ENCODE measurements at places on chromosomes 13 and 19.

DNA sequence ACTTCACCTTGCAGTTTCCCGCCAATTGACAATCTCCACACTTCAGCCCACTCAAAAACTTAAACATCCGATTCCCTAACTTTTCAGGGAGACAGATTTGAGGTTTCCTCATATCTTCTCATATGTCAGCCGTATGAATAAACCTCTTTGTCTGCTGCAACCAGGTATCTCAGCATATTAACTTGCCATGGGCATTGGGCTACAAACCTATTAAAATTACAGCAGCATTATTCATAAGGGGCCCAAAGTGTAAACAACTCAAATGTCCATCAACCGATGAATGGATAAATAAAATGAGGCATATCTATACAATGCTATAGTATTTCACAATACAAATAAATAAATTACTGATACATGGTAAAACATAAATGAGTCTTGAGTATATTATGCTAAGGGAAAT is 179.4 kb upstream of the ATXN8OS start:
- DNase-seq: no peak

DNA sequence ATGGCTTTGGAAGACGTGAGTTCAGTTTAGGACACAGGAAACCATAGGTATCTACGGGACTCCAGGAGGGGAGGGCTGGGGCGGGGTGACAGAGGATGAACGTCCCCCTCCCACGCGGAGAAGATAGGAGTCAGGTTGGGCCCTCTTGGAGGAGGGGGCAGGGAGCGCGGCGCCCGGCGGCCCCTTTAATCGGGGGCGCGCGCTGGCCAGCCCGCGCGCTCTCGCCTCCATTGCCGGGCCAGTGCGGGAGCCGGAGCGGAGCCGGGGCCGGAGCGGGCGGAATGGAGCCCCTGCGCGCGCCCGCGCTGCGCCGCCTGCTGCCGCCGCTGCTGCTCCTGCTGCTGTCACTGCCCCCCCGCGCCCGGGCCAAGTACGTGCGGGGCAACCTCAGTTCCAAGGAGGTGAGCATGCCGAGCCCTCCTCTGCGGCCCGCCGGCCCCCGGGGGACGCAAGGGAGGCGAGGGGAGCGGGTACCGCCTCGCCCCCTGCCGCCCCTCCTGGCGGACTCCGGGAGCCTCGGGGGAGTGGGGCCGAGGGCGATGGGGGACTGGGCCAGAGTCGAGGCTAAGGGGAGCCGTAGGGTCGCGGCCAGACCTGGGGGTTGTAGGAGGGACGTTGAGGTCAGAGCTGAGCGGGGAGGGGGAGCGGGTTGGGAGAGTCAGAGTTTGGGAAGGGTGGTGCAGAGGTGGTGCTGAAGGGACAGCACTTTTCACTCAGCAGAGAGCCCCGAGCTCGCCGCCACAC is at the start of gene TMEM145:
TMEM145 (plus strand) TSS at position 214 of the 744 bp plus-strand sequence; CDS start at position 282, 68 bp downstream.
- DNase-seq: no peak

DNA sequence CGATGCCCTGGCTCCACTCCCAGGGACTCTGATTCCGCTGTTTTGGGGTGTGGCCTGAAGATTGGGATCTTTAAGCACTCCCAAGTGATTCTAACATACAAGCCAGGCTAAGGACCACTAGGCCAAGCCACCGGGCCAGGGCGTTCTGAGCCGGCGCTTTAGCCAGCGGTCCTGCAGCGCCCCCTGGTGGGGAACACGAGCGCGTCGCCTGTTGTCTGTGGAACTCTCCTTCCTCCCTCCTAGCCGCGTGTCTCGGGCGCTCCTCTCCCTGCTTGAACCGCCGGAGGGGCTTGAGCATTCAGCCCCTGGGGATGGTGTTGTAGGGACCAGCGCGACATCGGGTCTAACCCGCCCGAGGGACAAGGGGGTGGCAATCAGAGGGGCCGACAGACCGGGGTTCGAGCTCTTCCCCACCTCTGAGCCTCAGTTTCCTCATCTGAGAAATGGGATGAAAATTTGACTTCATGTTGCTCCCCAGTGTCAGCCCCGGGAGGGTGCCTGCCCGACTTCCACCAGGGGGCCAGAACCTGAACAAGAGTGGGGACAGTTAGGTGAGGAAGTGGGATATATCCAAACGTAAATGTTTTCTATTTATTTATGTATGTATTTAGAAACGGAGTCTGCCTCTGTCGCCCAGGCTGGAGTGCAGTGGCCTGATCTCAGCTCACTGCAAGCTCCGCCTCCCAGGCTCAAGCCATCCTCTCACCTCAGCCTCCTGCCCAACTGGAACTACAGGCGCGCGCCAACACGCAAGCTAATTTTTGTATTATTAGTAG is 18.0 kb upstream of the PNMA8B start:
- DNase-seq: peak; percentile 77

- no peak for DNase-seq
Measured at GRCh38 chr13:27200413-27201070, 28.9 kb upstream of the USP12 start.

- peak; percentile 40 for DNase-seq
Measured at GRCh38 chr13:44106266-44107152, 226.8 kb downstream of the LACC1 start.

GRCh38 chr19:15253513-15253912 is 21.3 kb upstream of the EPHX3 start:
- DNase-seq: no peak

DNA sequence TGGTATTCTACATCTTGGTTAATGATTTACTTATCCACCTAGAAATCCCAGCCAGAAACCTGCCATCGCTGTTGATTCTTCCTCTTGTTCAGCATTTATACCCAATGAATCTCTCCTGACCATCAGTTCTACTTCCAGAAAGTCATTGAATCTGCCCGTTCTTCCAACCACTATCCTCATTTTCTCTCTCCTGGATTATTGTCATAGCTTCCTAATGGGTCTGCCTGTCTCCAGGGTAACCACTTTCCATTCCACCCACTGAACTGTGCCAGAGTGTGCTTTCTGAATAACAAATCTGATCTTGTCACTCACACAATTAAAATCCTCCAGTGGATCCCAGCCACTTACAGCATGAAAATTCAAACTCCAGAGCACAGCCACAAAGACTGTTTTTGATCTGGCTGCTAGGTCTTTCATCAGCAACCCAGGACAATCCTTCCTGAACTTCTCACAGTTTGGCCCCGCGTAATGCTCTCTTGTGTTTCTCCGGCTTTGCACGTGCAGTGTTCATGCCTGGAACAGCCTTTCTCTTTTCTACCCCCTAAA is 330.6 kb downstream of the SPRY2 start:
- DNase-seq: no peak

- no peak for DNase-seq
Measured at GRCh38 chr13:98083507-98083906, 59.4 kb upstream of the FARP1 start.

GRCh38 chr19:39934584-39935363 is at the start of gene FCGBP:
TSS of gene FCGBP (minus strand) at chr19:39934634.
- no peak for DNase-seq
